RCC 7860 (cell line): ENCODE measurements at places on chromosomes 13 and 19.

- no peak for DNase-seq
Measured at GRCh38 chr19:10718205-10719196, 622 bp downstream of the DNM2 start.

GRCh38 chr13:100461309-100462030 lies 127.1 kb downstream of the GGACT start:
- DNase-seq = no peak

- no peak for DNase-seq
Measured at GRCh38 chr13:77548095-77548494, 12.6 kb downstream of the SCEL start.

- no peak for DNase-seq
Measured at GRCh38 chr13:82522872-82523271, 1359.4 kb downstream of the SLITRK1 start.

DNA sequence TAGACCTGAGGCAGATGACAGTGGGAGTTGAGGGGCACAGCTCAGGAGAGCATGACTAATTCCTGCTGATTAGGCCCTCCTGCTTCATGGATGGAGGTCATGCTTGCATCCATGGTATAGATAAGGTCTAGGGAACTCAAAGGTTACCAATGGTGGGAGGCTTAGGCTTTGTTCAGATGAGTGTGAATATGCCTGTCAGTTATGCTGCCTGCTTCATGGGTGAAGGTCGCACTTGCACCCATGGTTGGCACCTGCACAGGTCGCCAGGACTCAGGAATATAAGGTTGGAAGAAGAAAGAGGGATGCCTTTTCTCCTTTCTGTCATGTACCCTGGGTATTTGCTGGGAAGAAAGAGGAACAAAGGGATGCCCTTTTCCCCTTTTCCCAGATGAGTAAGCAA lies 53.4 kb upstream of the GJB6 start:
- no peak for DNase-seq

DNA sequence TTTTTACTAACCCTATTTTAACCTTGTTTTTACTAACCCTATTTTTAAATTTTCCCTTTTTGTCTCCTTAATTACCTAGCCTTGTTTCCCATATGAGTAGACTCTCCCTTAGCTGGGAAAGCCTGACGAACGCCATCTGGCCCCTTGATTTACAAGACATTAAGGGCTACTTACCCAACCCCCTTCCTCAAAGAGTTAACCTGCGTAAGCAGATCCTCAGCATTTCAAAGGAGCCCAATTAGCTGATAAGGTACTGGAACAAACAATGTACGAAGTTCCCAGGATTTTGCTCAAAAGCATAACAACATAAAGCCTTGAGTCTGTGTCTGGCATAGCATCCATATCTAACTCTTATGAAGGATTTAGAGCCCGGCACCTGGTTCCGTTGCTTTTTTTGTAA lies 4.7 kb upstream of the MVB12A start:
- no peak for DNase-seq

GRCh38 chr13:75460644-75461043 lies 21.3 kb downstream of the TBC1D4 start:
- DNase-seq = no peak

GRCh38 chr19:584240-585001 lies 5.3 kb upstream of the HCN2 start:
- DNase-seq = no peak

DNA sequence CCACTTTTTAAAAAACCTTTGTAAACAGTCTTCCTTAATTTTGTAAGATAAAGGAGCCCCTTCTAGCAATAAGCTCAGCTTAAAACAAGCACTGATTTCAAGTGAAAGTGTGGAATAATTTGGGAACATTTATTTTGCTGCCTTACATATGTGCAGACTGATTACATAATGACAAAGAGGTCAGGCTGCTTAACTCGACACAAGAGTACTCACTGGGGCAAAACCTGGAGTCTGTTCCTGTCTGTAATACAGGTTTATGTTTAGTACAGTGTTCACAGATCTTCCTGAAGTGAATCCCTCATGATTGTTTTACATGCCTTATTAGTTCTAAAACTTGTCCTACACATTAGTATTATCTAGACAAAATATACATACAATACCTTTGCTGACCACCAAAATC lies 609.8 kb downstream of the LMO7 start:
- no peak for DNase-seq

- DNase-seq = no peak
Measured at GRCh38 chr13:29689548-29689947, 94.1 kb upstream of the SLC7A1 start.

DNA sequence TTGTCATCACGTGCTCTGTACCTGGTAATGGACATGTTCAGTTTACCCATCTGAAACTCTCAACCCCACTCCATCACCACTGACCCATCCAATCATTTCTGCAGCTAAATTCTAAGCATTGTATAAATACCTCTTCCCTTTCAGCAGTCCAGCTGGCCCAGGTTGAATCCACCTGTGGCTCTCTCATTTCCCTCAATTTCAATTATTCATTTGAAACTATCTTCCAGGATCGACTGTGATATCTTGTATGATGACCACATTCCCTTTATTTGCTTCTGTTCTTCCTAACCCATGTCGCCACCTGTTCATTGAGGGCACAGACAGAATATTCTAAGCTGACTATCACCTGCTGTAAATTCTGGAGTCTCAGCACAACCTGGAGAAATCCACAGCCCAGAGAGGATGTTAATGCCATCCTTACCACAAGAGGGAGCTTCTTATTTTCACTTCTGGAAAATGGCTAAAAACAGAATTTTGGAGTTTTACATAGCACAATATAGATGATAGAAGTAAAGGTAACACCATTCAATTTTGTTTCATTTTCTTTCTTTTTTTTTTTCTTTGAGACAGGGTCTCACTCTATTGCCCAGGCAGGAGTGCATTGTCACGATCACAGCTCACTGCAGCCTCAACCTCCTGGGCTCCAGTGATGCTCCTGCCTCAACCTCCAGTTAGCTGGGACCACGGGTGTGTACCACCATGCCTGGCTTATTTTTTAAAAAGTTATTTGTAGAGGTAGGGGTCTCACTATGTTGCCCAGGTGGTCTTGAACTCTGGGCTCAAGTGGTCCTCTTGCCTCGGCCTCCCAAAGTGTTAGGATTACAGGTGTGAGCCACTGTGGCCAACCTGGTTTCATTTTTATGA lies 38.6 kb downstream of the ZNF823 start:
- DNase-seq = peak; percentile 31

GRCh38 chr19:13207237-13207845 lies 57.1 kb downstream of the IER2 start:
- no peak for DNase-seq

GRCh38 chr19:19461671-19462622 lies 53.4 kb downstream of the TSSK6 start:
- no peak for DNase-seq

DNA sequence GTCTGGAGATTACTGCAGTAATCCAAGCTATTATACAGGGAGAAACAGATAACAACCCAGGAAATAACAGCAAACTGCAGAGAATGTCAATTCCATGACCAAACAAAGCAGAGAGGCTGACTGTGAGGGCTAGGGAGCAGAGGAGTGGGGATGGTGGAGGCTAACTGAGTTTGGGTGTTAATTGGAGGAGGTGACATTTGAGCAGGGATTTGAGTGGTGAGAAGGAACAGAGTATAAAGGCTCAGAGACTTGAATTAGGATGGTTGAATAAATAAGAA lies 3.1 kb downstream of the DMAC2 start:
- DNase-seq = no peak

DNA sequence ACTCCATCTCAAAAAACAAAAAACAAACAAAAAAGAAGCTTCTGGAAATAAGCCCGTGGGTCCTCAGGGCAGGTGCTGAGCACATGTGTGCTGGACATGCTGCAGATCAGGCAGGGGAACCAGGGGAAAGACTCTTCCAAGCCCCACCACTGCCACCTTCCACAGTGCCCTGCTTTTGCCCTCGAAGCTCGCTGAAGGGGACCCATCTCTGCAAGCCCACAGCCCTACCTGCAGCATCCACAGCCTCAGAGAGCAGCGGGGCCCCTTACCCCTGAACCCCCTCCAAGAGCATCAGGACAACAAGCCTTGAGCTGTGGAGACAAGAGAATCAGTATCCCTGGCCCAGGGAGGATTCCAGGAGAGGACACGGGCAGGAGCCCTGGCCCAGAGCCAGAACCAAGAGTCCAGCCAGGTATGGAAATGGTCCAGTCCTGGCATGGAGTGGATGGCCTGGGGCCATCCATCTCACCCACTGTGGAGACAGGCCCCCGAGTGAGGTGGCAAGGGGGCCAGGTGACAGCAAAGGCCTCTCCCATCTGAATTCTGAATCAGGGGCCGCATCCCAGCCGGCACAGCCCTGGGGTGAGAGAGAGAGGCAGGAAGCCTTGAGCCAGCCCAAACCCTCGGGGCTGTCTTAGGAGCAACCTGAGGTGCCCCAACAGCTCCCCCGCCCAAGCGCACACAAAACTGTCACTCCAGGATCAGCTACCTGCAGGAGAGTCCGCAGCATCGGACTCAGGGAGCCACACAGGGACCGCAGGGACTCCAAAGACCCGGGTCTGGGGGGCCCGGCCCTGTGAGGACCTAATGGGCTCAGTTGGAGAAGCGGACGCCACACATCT lies 51.8 kb upstream of the TPM4 start:
- no peak for DNase-seq

GRCh38 chr13:113947311-113948033 lies 26.4 kb downstream of the C13orf46 start:
- DNase-seq = no peak

- DNase-seq = no peak
Measured at GRCh38 chr13:61391426-61391825, 24.2 kb downstream of the PCDH20 start.

DNA sequence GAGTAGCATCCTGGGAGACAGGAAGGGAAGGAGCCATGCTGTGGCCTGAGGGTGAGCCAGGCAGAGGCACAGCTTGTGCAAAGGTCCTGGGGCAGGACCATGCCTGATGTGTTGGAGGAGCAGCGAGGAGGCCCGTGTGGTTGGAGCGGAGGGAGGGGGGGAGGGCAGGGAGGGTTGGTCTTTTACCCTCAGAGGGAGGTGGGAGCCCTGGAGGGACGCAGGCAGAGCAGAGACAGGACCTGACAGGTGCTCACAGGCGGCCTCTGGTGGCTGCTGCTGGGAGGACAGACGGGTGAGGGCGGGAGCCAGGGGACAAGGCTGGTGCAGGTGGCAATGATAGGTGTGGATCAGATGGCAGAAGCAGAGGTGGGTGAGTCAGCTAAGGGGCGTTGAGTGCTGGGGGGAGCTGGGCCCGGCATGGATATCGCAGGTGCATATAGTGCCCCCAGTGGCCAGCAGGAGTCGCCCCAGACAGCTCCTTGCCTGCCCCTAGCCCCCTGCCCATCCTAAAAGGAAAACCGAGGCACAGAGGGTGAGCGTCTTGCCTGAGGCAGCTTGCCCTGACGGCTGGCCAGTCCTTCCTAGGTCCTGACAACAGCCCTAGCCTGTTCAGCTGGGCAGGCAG lies 9.8 kb upstream of the GNA15 start:
- DNase-seq = peak; percentile 35

DNA sequence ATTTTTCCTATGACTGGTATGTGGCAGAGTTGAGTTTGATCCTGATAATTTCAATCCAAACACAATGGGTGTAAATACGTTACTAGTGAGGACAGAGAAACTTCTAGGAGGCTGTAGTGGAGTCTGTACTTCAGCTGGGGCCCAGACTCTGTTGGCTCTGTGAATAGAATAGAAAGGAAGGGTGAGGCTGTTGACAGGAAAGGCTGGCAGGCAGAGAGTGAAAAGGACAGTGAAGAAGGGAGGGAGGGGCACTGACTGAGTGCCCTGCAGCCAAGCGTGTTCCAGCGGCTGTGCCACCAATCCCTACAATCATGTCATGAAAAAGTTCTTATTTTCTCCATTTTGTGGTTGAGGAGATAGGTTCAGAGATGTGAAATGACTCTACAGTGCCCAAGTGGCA lies 80.5 kb downstream of the MBNL2 start:
- no peak for DNase-seq

DNA sequence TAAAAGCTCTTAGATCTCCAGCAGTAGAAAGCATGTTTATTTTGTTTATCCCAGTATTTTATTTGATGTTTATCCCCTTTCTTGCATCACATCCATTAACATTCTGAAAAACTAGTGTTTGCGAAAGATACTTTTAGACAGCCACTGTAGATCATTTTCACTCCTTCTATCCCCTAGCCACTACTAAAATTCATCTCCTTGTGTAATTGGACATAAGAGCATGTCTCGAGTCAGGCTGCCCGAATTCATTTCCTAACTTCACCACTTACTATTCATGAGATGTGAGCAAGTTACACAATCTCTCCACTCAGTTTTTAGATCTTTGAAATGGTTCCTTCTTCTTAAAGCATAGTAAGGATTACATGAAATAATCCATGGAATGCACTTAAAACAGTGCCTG lies 514.0 kb downstream of the KLF5 start:
- DNase-seq = no peak

- DNase-seq = no peak
Measured at GRCh38 chr19:28018499-28018898, 1194.5 kb downstream of the UQCRFS1 start.

GRCh38 chr13:28058866-28059613 lies 41.3 kb downstream of the FLT3 start:
- DNase-seq = no peak

GRCh38 chr13:101649488-101650126 lies 197.1 kb downstream of the ITGBL1 start:
- peak; percentile 39 for DNase-seq

DNA sequence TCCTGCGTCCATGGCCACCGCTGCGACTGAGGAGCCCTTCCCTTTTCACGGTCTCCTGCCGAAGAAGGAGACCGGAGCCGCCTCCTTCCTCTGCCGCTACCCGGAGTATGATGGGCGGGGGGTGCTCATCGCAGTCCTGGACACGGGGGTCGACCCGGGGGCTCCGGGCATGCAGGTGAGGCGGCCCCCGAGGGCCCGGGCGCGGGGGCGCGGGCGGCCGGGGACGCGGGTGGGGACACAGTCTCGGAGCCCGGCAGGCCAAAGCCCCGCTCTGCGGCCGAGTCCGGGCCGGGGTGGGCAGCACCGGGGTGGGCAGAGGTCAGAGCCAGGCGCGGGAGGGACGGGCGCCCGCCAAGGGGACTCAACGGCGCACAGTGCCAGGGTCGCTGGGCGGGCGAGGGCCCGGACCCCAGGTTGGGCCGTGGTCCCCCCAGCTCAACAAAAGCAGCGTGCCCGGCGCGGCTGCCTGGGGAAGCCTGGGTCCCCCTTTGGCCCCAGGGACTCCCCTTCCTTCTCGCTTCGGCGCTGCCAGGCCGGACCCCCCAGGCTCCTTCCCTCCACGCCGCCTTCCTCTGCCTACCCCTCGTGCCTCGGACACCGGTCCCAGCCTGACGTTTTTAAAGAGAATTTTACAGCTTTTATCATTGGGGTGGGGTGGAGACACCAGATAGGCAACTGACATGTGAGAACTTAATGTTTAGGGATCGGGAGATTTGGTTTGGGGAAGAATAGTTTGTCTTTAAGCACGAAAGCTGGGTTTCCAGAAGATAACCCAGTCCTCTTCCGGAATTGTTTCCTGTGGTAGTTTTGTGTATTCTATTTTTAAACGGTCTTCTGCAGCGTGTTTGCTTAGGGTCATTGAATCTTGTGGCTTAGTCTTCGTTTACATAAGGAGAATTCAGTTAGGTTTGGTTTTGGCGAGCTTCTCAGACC lies 509 bp downstream of the TPP2 start:
- no peak for DNase-seq

- DNase-seq = no peak
Measured at GRCh38 chr19:40638327-40638726, 37.2 kb downstream of the LTBP4 start.

- DNase-seq = no peak
Measured at GRCh38 chr19:49924004-49924880, 4.8 kb upstream of the ATF5 start.

- DNase-seq = peak; percentile 62
Measured at GRCh38 chr13:46341112-46341711, 45.8 kb downstream of the RUBCNL start.
